Activated naive CD4-positive, alpha-beta T cell (primary cell): ENCODE measurements at places on chromosomes 5 and 9.

DNA sequence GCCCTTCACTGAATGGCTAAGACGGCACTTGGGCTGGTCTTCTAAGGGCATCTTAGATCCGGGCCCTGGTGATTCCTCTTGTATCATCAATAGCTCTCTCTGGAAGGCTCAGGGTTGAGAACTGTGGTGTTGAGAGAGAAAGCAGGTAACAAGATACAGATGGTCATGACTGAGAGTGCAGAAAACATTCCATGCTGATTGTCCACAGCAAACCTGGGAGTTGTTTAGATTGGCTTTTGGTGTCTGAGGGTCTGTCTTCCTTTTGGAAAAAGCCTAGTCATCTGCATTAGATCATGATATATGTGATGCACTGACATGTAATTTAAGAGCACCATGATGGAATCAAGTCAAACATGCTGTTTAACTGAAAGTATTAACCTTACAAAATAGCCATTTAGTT is 331.9 kb downstream of the ADAMTS6 start:
- no peak for DNase-seq

DNA sequence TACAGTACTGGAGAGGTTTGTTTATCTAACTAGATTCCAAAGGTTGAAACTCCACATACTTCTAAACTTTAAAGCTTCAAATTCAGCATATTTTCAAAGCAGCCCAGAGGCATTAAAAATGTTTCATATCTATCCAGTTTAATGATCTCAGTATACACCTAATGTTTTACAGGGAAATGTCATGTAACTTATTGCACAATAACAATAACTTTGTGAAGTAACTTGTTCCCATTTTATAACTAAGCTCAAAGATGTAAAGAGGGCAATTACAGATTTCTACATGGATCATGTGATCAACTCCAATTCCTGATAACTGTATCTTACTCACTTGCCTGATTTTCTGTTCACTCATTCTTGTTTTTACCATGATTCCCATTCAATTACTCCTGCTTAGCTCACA is 610.0 kb downstream of the TAF11L14 start:
- no peak for DNase-seq

GRCh38 chr5:178318382-178318781 is 85.8 kb upstream of the PHYKPL start:
- DNase-seq, result no peak

DNA sequence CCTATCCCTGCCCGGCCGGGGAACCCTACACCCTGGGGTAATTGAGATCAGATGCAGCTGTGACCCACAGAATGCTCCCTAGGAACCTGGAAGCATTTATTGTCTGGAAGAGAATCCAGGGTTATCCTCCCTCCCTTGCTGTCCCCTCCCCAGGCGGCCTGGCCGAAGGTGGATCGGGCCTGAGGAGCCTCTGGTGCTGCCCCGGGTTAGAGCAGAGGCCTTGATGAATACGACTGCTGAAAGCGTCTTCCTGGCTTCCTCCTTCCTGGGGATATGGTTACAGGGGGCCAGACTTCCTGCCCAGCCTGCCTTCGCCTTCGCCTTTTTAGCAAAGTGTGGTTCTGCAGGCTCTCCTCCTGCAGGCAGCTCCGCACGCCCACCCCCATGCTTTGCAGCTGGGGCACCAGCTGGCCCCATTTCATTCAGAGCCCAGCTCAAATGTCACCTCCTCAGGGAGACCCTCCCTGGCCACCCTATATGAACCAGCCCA is 22.5 kb upstream of the PTGS1 start:
- no peak for DNase-seq

DNA sequence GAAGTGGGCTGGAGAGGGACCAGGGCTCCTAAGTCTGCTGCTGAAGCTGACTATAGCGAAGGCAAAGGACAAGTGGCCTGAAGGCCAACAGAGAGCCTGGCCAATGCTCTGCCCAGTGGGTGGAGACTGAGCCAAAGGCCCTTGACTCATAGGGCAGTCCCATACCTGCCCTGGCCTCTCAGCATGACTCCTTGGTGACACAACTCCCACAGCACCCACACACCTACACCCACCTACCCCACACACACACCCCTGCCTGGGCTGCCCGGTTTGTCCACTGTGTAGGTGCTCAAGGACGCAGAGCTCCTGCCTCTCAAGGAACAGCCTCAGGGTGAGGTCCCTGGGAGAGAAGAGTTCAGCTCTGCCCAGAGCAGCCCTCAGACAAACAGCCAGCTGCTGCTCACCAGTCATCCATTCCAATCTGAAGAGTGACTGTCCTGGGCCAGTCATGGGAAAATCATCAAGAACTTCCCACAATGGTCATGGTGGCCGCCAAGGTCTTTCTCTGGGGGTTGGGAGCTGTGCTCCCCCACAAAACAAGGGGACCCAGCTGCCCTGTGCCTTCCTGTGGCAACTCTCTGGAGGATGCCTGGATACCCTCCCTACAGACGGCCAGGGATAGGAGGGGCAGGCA is 5.0 kb downstream of the TNIP1 start:
- no peak for DNase-seq
